ENCODE measurements at places on chromosomes 13 and 19.

- no peak for DNase-seq
Measured at GRCh38 chr19:1236576-1236975, 1.2 kb downstream of the CBARP start.

- no peak for DNase-seq
Measured at GRCh38 chr13:20700288-20700687, 3.2 kb upstream of the IL17D start.

DNA sequence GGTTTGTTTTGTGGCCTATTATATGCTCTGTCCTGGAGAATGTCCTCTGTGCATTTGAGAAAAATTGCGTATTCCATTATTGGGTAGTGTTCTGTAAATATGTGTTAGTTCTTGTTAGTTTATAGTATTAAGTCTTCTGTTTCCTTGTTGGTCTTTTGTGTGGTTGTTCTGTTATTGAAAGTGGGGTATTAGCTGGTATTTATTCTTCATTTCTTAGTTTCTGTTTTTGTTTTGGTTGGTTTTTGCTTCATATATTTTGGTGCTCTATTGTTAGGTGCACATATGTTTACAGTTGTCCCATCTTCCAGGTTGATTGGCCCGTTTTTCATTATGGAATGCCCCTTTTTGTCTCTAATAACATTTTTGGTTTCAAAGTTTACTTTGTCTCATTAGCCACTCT lies 77.3 kb downstream of the DNAJC15 start:
- no peak for DNase-seq

- no peak for DNase-seq
Measured at GRCh38 chr13:35804901-35805300, 326.3 kb downstream of the DCLK1 start.

DNA sequence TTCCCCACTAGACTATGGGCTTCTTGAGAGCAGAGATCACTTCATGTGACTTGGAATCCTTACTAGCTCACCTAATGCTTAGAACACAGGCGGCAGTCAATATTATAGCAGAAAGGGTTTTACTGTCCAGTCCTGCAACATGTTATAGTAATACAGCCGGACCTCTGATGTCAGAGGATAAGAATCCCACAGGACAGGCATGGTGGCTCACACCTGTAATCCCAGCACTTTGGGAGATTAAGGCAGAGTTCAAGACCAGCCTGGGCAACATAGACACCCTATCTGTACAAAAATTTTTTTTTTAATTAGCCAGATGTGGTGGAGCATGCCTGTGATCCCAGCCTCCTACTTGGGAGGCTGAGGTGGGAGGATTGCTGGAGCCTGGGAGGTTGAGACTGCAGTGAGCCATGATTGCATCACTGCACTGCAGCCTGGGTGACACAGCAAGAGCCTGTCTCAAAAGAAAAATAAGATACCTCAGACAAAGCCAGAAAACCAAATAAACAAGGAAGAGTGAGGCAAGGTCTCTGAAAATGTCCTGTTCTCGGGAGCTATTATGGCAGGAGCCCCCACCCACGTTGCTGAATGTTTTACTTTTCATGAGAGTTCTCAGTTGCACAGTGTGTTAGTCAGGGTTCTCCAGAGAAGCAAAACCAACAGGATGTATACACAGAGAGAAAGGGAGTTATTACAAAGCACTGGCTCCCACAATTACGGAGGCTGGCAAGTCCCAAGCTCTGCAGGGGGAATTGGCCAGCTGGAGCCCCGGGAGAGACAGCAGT lies 100.8 kb downstream of the UBL3 start:
- no peak for DNase-seq

GRCh38 chr13:43662976-43663375 lies 123.8 kb downstream of the ENOX1 start:
- DNase-seq = no peak

GRCh38 chr19:46529622-46530451 lies 34.2 kb upstream of the PNMA8B start:
- no peak for DNase-seq

GRCh38 chr19:3868770-3869456 lies at the start of gene ZFR2:
TSS of gene ZFR2 (minus strand) at chr19:3869038. CDS start at chr19:3869017, 21 bp downstream.
- DNase-seq = no peak

DNA sequence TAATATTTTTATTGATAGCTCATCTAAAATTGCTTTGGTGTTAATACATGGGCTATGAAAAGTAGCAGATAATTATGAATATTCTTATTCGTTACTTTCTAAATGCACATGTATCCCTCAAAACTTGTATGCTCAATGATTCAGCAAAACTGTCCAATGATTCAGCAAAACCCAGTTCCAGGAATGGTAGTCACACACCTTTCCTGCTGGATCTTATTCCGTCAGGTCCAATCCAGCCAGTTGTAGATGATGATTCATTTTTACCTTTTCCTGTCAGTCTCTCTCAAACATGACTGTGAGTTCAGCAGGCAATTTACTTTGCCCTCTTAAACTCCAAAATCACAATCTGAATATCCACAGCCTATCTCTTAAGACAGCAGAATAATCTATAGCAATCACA lies 1082.6 kb downstream of the EFNB2 start:
- DNase-seq = no peak

DNA sequence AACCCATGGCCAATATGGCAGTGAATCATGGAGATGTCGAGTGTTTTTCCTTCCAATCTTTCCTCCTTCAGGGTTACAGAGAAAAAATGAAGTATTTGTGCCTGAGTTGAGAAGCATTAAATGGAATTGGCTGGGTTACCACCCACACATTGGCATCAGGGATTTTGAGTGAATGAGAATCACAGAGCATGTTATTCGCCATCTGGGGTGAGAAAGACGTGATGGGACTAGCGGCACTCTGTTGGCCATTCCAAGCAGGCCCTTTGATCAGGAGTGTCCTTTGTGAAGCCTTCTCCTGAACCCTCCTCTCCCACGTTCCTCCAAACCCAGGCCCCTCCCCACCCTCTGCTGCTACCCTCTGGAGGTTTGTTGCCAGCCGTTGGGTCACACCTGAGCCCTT lies 84.2 kb upstream of the PCDH8 start:
- DNase-seq = no peak

DNA sequence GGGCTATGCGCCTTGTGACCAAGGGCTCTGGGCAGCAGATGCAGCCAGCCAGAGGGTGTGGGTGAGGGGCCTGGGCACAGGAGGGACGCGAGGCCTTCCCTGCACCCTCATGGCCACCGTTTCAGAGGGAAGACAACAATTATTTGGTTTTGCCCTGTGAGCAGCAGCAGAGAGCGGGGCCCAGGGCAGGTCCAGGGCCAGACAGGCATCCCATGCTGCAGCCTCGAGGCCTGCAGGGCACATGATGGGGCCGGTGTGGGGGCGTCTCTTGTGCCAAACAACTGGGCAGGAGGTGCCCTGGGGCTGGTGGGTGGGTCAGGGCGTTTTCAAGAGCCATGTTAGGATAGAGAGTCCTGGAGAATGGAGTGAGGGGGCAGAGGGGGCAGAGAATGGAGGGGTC lies 79.4 kb downstream of the SCGB2B2 start:
- DNase-seq = no peak

DNA sequence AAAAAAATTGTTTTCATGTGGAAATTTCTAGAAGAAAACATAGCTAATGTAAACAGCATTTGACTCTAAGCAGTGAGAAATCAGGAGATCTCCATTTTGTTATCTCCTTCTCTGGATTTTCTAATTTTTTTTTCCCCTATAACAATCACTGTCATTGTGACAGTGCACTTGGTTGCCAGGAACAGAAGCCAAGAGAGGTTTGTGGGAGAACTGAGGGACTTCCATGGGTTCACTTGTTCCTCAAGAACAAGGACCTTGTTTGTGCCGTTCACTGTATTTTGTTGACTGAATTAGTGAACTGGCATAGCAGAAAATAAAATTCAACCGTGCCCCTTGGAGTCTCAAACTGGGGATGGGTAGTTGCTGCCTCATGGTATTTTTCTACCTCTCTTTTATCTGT lies 17.1 kb downstream of the SHISA7 start:
- no peak for DNase-seq

DNA sequence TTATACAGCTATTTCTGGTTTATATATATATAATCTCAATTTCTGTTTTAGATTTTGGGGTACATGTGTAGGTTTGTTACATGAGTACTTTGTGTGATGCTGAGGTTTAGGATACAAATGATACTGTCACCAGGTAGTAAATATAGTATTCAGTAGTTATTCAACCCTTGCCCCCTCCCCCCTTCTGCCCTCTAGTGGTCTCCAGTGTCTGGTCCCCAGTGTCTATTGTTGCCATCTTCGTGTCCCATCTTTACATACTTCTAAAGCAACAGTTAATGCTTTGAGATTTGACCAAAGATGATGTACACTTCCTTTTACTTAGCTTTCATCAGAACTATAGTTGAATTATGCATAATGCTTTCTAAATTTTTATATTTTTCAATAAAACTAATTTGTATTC lies 1623.4 kb upstream of the PRR20A start:
- DNase-seq = no peak

GRCh38 chr19:41955521-41955920 lies 3.6 kb downstream of the RABAC1 start:
- no peak for DNase-seq

DNA sequence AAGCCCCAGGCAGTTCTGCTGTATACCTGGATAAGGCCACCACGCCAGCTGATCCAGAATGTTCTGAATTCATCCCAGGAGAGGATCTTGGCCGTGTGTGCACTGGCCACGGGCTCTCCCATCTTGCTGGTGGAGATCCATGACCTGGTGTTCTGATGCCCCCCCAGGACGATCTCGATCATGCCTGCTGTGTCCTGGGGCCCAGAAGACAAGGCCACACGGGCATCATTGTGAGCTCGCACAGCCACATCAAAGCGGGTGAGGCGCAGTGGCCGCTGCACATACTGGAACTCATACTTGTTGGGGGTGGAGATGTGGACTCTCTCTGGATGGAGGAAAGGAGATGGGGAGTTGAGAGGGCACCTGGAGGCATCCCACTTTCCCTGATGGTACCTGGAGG lies 40.1 kb downstream of the F2RL3 start:
- no peak for DNase-seq

DNA sequence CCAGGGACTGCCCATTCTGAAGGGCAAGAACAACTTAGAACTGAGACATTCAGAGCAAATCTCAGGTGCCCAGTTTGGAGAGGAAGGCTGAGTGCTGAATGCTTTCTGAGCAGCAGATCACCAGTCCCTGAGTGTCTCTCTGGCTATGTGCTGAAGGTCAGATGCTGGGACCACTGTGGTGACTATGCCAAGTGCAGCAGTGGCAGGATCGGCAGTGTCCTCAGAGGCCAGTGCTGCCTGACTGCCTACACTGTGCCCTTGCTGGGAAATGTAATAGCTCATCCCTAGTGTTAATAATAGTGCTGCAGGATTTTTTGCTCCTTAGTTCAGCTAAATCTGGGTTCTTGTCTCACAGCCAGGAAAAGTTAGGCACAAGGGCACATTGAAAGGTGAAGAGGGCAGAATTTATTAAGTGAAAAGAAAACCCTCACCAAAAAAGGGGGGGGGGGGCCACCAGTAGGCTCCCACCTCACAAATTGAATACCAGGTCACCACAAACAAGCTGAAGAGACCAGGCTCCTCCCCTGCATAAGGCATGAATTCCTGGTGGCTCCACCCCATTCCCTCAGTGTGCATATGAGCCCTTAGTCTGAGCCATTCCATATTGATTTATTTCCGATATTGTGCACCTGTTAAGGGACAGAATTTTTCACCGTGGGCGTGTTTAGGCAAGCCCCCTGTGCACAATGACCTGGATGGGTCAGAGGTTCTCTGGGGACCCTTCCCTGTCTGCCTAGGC lies 18.5 kb downstream of the RFXAP start:
- no peak for DNase-seq

GRCh38 chr19:57078802-57079201 lies 41.0 kb upstream of the USP29 start:
- DNase-seq = no peak

- no peak for DNase-seq
Measured at GRCh38 chr19:41064974-41065569, 23.2 kb upstream of the CYP2A13 start.

- no peak for DNase-seq
Measured at GRCh38 chr13:110092831-110093247, 214.1 kb downstream of the COL4A1 start.

- DNase-seq = no peak
Measured at GRCh38 chr13:113624235-113624587, 33.8 kb downstream of the ATP4B start.

- no peak for DNase-seq
Measured at GRCh38 chr13:98664047-98664446, 87.1 kb upstream of the STK24 start.

DNA sequence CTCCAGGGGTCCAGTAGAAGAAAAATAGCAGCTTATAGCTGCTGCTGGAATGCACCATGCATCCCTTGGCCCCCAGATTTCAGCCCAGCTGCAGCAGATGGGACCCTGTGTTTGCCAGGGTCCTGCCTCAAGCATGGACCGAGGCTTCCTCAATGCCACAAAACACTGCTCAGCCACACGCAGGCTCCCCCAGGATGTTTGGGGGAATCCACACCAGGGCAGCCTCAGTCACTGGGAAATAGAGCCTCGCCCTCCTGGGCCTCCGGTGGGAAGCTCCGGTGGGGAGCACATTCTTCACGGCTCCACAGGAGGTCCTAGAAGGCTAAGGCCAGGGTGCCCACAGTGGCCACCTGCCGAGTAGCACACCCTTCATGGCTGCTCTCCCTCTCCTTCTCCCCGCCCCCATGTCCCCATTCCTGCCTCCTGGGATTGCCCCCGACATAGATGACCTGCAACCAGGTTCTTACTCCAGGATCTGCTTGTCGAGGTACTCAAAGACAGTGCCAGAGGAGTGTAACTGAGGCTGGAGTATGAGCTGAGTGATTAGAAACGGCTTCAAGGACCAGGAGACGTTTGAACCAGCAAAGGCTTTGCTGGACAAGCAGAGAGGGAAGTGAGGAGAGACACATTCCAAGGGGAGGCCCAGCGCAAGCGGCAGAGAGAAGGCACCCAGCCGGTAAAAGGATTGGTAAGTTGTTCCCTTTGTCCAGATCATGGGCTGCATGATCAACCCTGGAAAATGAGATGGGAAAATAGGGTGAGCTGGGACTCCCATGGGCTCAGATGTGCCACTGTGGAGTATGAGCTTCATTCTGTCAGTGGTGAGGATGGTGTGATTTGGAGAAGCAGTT lies 110.7 kb upstream of the UQCRFS1 start:
- DNase-seq = no peak

DNA sequence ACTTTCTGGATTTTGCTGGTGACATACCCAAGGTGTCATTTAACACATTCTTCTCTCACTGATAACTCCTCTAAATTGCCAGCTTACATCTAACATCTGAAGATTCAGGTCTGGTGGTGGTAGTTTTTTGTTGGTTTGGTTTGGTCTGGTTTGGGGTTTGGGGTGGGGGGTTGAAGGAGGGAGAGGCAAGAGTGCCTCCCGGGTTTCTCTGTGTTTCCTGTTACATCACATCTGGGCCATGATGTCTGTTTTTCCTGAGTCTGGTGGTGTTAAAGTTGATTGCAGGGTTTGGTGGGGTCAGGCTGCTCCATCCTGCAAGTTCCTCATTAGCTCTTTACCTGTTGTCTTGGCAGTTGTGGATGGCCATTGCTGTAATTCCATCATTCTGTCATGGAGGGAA lies 155.8 kb upstream of the UBL3 start:
- DNase-seq = no peak
